ENCODE measurements at places on chromosomes 2 and 18. TPM values are rescaled to one million over a fixed set of nuclear protein-coding genes. Genes with fewer than 3 reads are reported as not detected.
A peak's percentile ranks its signal among the peaks of the same experiment; 100 is the strongest.

CRIM1 gene
- 57.4 TPM for total RNA-seq

CBLN2 gene
- 6.4 TPM for total RNA-seq

DNA sequence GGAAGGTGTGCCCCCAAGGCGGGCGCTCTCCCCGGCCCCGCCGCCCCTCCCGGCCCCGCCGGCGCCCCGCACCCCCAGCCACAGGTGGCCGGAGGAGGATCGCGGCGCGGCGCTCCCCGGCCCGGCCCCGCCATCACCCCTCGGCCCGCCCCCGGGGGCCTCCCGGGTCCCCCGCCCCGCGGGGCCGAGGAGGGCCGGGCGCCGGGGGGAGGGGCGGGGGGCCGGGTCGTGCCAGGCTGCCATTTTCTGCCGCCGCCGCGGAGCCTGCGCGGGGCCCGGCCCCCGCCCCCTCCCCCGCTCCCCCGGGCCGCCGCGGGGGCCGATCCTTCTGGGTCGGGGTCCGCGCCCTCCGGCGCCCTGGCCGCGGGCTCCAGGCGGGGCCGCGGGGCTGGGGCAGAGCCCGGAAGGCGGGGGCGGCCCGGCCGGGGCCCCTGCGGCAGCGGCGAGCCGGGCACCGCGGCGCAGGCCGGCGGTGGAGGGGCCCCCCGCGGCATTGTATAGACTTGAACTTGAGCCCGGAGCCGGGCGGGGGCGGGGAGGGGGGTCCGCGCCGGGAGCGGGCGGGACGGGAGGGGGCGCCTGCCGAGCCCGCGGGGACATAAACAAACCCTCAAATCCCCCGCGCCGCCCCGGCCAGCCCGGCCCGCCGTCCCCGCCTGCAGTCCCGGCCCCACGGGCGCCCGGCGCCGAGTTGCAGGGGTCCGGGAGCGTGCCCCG, 556 bp downstream of the DNMT3A start:
- no peak for DNase-seq
- peak overlapping the region; percentile 62 for H3K4me3 ChIP-seq
- no peaks in the 10 kb centered on the region for H3K36me3 ChIP-seq
- peak overlapping the region; percentile 91 for H3K27ac ChIP-seq
- H3K4me1 ChIP-seq: no peaks in the 10 kb centered on the region

DNA sequence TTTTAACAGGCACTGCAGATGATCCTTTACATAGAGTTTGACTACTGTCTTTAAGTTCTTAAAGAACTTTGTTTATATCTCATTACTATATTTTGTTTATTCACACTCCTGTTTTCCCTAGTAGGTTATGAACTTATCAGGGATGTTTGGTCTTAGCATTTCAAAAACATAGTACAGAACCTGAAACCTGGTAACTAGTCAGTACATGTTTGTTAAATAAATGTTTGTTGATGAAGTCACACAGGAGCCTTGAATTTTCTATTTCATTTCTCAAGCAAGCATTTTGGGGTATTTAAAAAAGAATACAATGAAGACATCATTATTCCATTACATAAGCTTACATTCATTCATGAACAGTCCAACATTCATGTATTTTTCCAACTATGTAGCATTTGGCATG, 280.3 kb upstream of the ZSWIM2 start:
- no peak overlapping the region for H3K4me3 ChIP-seq
- no peaks in the 10 kb centered on the region for H3K4me1 ChIP-seq
- no peak overlapping the region for H3K27ac ChIP-seq

GRCh38 chr2:179442206-179442605, 177.6 kb upstream of the SESTD1 start:
- no peak overlapping the region for H3K4me3 ChIP-seq
- no peaks in the 10 kb centered on the region for H3K4me1 ChIP-seq
- H3K27me3 ChIP-seq: no peaks in the 10 kb centered on the region
- no peak for DNase-seq

GRCh38 chr2:235052514-235053354, 100.9 kb downstream of the SH3BP4 start:
- peak overlapping the region; percentile 81 for H3K27ac ChIP-seq
- no peak overlapping the region for H3K4me3 ChIP-seq
- no peaks in the 10 kb centered on the region for H3K36me3 ChIP-seq
- H3K4me1 ChIP-seq: peaks cover 23% of the 10 kb centered on the region

GRCh38 chr2:217325251-217325650, 465.4 kb upstream of the TNP1 start:
- no peak overlapping the region for H3K27ac ChIP-seq
- H3K4me3 ChIP-seq: no peak overlapping the region
- no peak for DNase-seq
- H3K27me3 ChIP-seq: no peaks in the 10 kb centered on the region

- H3K36me3 ChIP-seq: no peaks in the 10 kb centered on the region
- H3K4me3 ChIP-seq: no peak overlapping the region
- no peaks in the 10 kb centered on the region for H3K27me3 ChIP-seq
- no peak overlapping the region for H3K27ac ChIP-seq
Observed at GRCh38 chr2:195443926-195444325, 213.1 kb upstream of the SLC39A10 start.

- no peaks in the 10 kb centered on the region for H3K36me3 ChIP-seq
- no peak overlapping the region for H3K27ac ChIP-seq
- no peak for DNase-seq
- no peaks in the 10 kb centered on the region for H3K27me3 ChIP-seq
- H3K4me1 ChIP-seq: peaks cover 15% of the 10 kb centered on the region
- no peak overlapping the region for H3K4me3 ChIP-seq
Observed at GRCh38 chr2:25082002-25082622, 40.2 kb downstream of the EFR3B start.

- no peaks in the 10 kb centered on the region for H3K36me3 ChIP-seq
- no peak for DNase-seq
- H3K4me3 ChIP-seq: no peak overlapping the region
- no peaks in the 10 kb centered on the region for H3K27me3 ChIP-seq
- H3K27ac ChIP-seq: no peak overlapping the region
Observed at GRCh38 chr2:59575191-59575590, 978.3 kb downstream of the BCL11A start.

- peak overlapping the region; percentile 100 for H3K27ac ChIP-seq
- no peak for DNase-seq
- no peak overlapping the region for H3K4me3 ChIP-seq
- H3K4me1 ChIP-seq: peaks cover 39% of the 10 kb centered on the region
- H3K36me3 ChIP-seq: peaks cover 28% of the 10 kb centered on the region
Observed at GRCh38 chr18:3251963-3252277, 4.3 kb downstream of the MYL12A start.

DNA sequence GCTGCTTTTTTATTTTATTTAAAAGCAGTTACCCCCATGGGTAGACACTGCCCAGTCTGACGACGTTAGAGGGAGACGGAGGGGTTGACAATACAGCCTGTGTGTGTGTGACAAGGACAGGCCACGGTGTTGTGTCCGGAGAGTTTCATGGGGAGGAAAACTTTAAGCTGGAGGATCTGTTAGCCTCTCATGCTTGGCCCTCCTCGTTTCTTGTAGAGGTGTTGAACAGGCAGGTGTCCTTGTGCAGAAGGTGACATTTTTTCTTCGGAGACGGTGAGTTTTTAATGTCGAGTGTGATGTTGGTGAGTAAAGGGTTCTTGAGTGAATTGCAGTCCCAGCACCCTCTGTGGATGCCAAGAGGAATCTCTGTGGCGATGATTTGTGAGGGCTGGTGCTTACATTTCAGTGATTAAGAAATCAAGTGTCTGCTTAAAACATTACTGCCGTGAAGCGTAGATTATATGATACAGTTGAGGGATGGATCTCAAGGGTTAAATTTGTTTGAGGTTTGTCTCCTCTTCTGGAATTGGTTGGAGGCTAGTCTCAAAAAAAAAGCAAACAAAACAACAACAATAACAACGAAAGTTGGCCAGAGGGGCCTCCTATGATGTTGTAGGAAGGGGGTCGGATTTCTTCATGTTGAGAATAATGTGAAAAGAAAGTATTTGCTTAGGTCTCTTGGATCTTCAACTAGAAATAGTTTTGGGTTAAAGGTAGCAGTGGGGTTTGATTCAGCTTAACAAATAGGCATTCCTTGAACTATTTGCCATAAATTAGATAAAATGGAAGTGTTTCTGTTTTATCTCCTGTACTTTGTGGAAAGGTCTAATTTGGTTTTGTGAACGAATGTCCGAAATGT, 1.6 kb downstream of the NCOA1 start:
- peak overlapping the region; percentile 93 for H3K27ac ChIP-seq
- H3K4me1 ChIP-seq: peaks cover 33% of the 10 kb centered on the region
- no peaks in the 10 kb centered on the region for H3K27me3 ChIP-seq
- peak overlapping the region; percentile 87 for H3K4me3 ChIP-seq
- no peaks in the 10 kb centered on the region for H3K36me3 ChIP-seq

- no peak overlapping the region for H3K4me3 ChIP-seq
- DNase-seq: no peak
- H3K27me3 ChIP-seq: no peaks in the 10 kb centered on the region
- H3K4me1 ChIP-seq: peaks cover 16% of the 10 kb centered on the region
- H3K27ac ChIP-seq: peak overlapping the region; percentile 44
- H3K36me3 ChIP-seq: no peaks in the 10 kb centered on the region
Observed at GRCh38 chr2:39696838-39697237, 31.1 kb downstream of the TMEM178A start.

GCA gene
- 11.4 TPM for total RNA-seq

RAPGEF4 gene
- total RNA-seq: 4.3 TPM
